ENCODE measurements at places on chromosomes 5 and 9.

DNA sequence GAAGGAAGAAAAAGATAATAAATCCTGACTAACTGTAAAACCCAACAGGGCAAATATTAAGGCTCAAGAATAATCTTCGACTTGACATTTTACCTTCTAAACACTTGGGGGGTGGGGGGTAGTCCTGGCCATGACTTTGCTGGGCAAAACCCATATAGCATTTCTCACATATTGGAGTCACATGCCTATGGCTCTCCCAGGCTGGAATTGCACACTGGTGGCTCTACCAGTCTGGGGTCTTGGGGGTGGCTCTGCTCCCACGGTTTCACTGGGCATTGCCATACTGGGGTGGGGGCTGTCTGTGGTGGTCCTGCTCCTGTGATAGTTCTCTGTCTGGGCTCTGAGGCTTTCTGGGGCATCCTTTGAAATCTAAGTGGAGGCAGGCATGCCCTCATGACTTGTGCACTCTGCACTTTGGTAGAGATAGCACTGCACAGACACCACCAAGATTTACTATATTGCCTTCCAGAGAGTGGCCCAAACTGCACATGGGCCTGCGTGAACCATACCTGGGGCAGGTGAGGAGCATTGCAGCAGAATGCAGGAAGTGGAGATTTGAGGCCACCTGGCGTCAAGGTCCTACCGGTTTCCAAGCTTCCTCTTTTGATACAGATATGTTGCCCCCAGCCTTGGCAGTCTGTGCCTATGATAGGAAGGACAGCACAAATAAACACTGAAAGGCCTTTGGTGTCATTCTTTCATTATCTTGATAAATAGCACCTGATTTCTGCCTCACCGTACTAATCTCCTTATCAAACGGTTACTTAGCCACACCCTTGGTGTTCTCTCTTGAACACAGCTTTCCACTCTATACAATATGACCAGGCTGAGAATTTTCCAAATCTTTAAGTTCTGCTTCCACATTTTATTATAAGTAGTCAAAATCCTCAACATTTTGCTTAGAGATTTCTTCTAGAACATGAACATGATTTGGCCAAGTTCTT, 29.8 kb downstream of the BAAT start:
- DNase-seq = no peak
- H3K36me3 ChIP-seq = no peaks in the 10 kb centered on the region
- no peak overlapping the region for H3K27ac ChIP-seq
- H3K4me1 ChIP-seq = no peaks in the 10 kb centered on the region

DNA sequence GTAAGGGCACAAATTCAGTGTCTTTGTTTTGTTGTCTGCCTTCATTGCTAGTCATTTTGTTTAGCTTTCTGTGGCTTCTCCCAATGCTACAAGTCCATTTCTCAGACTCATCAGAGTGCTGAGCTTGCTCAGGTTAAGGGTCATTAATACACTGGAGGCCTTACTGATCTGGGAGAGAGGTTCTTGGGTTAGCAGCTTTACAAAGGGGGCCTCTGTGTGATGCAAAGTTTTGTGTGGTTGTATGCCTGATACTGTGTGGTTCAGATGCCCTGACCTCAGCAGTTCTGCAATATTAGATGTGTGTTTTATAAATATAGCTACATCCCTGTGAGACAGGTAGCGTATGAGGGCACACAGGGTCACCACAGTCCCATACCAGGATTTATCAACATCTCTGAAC, 34.8 kb upstream of the SMARCA2 start:
- DNase-seq = no peak
- H3K4me3 ChIP-seq = no peak overlapping the region
- H3K27ac ChIP-seq = no peak overlapping the region
- H3K4me1 ChIP-seq = peaks cover 3% of the 10 kb centered on the region
- H3K27me3 ChIP-seq = no peaks in the 10 kb centered on the region

GRCh38 chr5:125870256-125870655, 553.0 kb upstream of the GRAMD2B start:
- no peaks in the 10 kb centered on the region for H3K27me3 ChIP-seq
- H3K27ac ChIP-seq = no peak overlapping the region
- peak; percentile 25 for DNase-seq
- H3K4me1 ChIP-seq = no peaks in the 10 kb centered on the region
- no peaks in the 10 kb centered on the region for H3K36me3 ChIP-seq

DNA sequence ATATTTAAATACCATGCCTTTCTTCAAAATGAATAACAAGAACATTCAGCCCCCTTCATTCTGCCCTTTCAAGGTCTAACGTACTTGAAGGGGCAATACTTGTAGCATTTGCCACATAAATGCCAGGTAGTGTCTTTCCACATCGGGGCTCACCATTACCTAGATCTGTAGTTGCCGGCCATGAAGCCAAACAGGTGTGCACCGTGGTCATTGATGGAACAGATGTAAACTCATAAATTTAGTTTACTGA, 193.0 kb downstream of the CD180 start:
- peaks cover 3% of the 10 kb centered on the region for H3K4me1 ChIP-seq
- H3K27me3 ChIP-seq = no peaks in the 10 kb centered on the region
- no peak for DNase-seq
- H3K4me3 ChIP-seq = peak overlapping the region; percentile 61
- H3K36me3 ChIP-seq = no peaks in the 10 kb centered on the region

GRCh38 chr5:39194466-39195136, 24.8 kb downstream of the FYB1 start:
- no peaks in the 10 kb centered on the region for H3K36me3 ChIP-seq
- H3K4me1 ChIP-seq = no peaks in the 10 kb centered on the region
- H3K27me3 ChIP-seq = no peaks in the 10 kb centered on the region
- no peak overlapping the region for H3K4me3 ChIP-seq

DNA sequence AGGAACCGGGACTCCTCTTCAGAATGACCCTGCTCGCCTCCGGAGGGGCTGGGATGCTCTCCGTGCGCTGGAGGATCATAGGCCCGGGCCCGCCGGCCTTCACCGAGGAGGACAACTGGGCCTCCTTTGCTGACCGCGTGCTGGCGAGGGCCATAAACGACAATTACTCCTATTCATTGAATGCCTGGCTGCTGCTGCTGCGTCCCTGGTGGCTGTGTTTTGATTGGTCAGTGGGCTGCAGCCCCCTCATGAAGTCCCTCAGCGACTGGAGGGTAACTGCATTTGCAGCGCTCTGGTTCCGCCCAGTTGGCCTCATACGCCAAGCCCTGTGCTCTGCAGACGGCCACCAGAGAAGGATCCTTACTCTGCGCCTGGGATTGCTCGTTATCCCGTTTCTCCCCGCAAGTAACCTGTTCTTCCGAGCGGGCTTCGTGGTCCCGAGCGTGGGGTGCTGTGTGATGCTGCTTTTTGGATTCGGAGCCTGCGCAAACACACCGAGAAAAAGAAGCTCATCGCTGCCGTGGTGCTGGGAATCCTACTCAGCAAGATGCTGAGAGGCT, 16.6 kb downstream of the OR2V1 start:
- H3K27me3 ChIP-seq = peaks cover 45% of the 10 kb centered on the region
- H3K36me3 ChIP-seq = no peaks in the 10 kb centered on the region
- H3K27ac ChIP-seq = no peak overlapping the region
- no peak overlapping the region for H3K4me3 ChIP-seq
- peaks cover 12% of the 10 kb centered on the region for H3K4me1 ChIP-seq

- H3K4me1 ChIP-seq = peaks cover 19% of the 10 kb centered on the region
- H3K27me3 ChIP-seq = no peaks in the 10 kb centered on the region
- H3K36me3 ChIP-seq = peaks cover 13% of the 10 kb centered on the region
- H3K27ac ChIP-seq = peak overlapping the region; percentile 79
- DNase-seq = no peak
- no peak overlapping the region for H3K4me3 ChIP-seq
These were observed 36.0 kb upstream of the CREBRF start for GRCh38 chr5:173020154-173020581.
